HuH-7.5 (cell line): ENCODE measurements at places on chromosomes 3 and 15.

DNA sequence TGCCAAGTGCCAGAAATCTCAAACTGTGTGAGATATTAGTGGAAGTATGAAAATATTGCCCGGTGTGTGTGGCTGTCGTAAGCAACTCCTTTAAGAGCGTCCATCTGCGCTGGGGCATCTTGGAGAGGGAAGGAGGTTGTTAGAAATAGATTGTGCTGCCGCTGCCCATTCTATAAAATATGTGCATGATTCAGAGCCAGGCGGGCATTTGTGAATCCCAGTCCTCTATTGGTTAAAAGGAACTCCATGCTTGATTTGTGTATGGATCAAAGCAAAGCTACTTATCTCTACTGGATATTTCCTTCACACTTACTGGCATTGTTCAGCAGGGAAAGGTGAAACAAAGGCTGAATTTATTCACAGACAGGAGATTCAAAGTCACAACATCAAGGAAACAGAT lies 89.6 kb upstream of the SNRK start:
- DNase-seq, result no peak

DNA sequence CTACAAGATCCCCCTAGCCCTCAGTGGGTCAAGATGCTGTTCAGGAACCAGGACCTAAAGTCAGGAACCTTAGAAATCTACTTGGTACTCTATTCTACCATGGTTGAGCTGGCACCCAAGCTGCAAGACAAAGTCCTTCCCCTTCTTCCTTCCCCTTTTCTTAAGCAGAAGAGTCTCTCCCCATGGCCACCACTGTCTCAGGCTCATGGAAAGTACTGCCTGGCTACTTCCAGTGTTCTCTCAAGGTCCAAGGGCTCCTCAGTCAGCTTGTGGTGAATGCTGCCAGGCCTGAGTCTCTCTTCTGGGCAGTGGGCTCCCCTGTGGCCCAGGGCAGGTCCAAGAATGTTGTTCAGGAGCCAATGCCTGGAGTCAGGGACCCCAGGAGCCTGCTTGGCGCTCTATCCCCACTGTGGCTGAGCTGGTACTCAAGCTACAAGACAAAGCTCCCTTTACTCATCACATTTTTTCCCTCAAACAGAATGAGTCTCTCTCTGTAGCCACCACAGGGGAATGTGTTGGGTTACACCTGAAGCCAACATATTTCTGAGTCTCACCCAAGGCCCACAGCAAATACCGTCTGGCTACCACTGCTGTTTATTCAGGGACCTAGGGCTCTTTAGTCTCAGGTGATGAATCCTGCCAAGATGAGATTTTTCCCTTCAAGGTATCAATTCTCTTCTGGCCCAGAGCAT lies 18.1 kb upstream of the SLC27A2 start:
- DNase-seq, result no peak

- no peak for DNase-seq
These were observed 36.2 kb downstream of the RBPMS2 start for GRCh38 chr15:64739156-64739555.

- DNase-seq, result no peak
These were observed 310.4 kb downstream of the ERC2 start for GRCh38 chr3:56157693-56158362.

GRCh38 chr3:190302212-190302867 lies 19.9 kb downstream of the CLDN1 start:
- no peak for DNase-seq

GRCh38 chr3:129020691-129021090 lies 19.6 kb downstream of the EFCC1 start:
- DNase-seq, result no peak

DNA sequence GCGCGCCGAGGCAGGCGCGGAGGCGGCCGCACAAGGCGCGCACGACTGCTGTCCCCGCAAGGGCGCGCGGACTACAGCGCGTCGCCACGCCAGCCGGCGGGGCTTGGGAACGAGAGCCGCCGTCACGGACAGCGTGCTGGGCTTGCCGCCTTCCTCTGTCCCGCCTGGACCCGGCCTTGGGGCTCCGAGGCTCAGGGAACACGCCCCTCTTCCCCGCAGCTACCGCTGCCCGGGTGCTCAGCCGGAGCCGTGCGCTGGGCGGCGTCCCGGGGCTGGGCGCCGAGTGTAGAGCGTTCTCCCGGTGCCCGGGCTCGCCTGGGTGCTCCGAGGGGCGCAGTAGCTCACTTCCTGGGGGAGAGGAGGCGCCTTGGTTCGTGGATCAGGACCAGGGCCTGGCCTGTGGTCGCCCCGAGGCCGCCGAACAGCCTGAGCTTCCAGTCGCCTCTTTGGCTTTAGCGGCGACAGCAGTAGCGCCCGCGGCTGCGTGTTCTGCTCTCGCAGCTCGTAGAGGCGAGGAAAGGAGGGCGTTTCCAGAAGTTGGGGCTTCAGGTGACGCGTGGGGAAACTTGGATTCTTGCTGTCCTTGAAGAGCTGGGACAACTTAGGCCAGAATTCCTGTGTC lies 226.7 kb upstream of the C2CD4B start:
- peak; percentile 32 for DNase-seq

DNA sequence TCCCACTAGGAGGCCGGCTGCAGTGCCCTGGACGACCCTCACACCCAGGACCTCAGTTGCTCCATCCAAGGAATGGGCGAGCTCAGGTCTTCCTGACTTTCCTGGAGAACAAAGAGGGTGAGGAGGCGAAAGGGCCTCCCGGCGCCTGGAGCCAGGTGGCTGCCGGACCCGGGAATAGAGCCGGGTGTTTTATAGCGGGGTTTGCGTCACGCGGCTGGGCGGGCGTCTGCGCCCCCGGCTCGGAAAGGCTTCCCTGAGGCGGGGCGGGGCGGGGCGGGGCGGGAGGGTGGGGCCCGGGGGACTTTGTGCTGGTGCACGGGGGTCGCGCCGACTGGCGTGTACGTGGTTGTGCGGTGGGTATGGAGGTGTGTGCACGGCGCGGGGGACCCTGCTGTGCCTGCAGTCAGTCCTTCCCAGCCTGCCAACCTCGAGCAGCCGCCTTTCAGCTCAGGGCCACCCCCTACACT lies 4.6 kb upstream of the PRKCD start:
- DNase-seq, result no peak

DNA sequence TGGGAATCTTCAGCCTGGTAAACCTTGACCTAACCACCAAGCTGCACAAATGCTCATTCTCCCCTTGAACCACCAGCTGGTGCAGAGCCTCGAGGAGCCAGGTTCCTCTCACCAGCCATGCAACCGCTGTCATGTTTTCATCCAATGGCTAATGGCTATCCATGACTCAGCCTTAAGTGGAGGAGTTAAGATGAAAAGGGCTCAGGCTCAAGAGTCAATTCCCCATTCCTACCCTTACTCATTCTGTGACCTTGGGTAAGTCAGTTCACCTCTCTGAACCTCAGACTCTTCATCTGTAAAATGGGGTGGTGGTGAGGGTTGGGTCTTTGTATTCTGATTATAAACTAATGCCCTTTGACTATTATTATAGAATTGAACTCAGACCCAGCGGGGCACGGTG lies 515.6 kb downstream of the SHQ1 start:
- no peak for DNase-seq

DNA sequence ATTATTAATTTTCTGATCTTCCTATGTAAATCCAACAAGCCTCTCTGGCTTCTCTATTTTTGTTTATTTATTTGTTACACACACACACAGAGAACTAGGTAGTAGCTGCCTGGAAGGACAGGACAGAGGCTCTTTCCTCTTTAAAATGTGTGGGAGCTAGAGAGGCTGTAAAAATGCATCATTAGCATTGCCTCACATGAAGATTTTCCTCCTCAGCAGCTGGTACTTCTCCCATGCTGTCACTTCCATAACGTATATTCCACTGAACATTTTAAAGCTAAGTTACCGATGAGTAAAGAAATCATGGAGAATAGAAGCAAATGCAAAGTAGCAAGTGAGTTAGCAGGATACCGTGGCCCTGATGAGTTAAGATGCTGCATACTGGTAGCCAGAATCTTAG lies 63.9 kb downstream of the IMPG2 start:
- no peak for DNase-seq

DNA sequence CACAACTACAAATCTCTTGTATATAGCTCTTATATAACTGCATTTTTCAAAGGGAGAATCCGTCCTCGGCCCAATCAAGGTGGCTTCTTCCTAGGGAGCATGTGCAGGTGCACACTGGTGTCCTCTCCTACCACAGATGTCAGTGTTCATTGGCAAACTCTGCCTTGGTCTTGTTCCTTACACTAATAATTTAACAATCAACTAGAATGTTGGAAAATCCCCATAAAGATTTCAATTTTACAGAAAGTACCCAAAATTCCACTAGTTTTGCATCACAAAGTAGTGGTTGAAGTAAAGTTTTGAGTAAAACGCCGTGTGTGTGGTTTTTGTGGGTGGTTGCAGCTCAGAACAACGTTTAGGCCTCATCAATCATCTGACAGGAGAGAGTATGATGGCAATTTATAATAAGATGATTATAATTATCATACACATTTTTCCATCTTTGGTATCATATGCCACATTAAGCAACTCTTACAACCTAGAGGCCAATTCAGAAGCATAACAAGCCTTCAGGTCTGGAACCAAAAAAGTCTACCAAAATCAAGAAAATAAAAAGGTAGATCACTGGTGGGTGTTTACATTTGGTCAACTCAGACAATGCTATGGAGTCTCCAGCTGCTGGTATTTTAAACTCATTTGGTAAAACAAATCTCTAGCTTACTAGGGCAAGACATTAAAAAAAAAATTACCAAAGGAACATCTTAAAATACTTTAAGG lies 128.9 kb upstream of the BHLHE40 start:
- DNase-seq, result no peak

DNA sequence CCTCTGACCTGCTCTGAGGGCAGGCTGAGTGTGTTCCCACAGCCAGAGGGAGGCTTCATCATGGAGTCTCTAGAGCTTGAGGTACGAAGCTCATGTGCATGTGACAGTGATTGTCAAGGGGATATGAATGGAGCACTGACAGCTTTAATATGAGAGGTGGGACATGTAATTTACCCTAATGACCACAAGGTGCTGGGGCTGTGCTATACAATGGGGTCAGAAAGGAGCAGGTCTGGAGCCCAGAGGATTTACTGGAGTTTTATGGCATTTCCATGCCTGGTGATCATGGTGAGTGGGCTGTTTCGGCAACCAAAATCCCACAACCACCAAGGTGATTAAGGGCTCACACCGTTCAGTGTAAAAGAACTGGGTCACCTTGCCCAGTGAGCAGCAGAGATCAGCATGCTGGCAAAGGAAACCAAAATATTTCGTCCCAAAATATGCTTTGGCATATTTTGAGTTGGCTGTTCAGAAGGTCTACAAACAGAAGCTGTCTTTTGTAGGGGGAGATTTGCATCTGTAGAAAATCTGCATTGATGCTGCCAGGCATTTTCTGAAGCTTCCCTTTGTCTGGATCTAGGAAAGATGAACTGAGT lies 40.1 kb upstream of the RASGRF1 start:
- no peak for DNase-seq
